ENCODE measurements at places on chromosomes 11 and 22. TPM values are rescaled to one million over a fixed set of nuclear protein-coding genes. Genes with fewer than 3 reads are reported as not detected.
A peak's percentile ranks its signal among the peaks of the same experiment; 100 is the strongest.

Gene TECTA
- polyA plus RNA-seq, result 2.5 TPM

Gene SCGB1D2
- 2.8 TPM for polyA plus RNA-seq

Gene INCENP
- 25.0 TPM for polyA plus RNA-seq

Gene DAGLA
- 5.1 TPM for polyA plus RNA-seq

Gene SCN4B
- 4.9 TPM for polyA plus RNA-seq

DNA sequence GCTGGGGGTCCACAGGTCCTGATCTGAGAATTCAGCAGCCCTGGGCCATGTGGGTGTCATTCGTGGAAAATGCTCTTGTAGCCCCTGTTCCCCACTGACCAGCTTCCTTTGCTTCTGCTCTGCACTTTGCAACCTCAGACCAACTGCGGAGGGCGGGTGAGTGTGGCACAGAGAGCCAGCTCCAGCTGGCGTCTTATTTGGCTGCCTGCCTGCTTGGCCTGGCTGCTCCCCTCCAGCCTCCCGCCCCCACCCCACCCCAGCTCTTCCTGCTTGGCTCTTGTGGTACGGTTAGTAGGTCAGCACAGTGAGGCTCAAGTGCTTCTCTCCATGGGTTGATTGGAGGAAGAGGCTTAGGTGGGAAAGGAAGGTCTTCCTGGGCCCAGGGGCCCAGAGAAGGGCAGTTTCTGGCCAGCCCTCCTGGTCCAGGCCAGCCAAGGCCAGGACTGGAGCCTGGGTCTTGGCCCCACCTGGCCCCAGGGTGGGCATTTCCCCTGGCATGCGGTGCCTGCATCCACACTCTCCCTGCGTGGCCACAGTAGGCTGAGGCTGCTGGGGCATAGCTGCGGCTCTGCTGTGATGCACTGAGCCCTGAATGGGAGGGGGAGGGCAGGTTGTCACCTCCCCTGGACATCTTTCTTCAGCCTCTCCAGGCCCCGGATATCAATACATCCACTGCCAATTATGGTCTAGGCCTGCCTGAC, 26.5 kb downstream of the MYO7A start:
- DNase-seq, result peak; percentile 76

Gene SLCO2B1
- polyA plus RNA-seq, result 18.2 TPM

GRCh38 chr22:40128989-40129388, 48.7 kb upstream of the TNRC6B start:
- DNase-seq, result no peak

Gene KCNQ1OT1
- polyA plus RNA-seq, result 0.20 TPM

Gene ZNF74
- 4.1 TPM for polyA plus RNA-seq

Gene ART1
- 0.79 TPM for polyA plus RNA-seq

GRCh38 chr11:28903716-28904115, 795.5 kb downstream of the METTL15 start:
- DNase-seq, result no peak

Gene VWCE
- polyA plus RNA-seq, result 6.6 TPM

Gene CRYBA4
- polyA plus RNA-seq, result 2.6 TPM

Gene CXCR5
- polyA plus RNA-seq, result 0.22 TPM

GRCh38 chr11:472272-472671, 22.2 kb downstream of the PTDSS2 start:
- DNase-seq, result no peak

DNA sequence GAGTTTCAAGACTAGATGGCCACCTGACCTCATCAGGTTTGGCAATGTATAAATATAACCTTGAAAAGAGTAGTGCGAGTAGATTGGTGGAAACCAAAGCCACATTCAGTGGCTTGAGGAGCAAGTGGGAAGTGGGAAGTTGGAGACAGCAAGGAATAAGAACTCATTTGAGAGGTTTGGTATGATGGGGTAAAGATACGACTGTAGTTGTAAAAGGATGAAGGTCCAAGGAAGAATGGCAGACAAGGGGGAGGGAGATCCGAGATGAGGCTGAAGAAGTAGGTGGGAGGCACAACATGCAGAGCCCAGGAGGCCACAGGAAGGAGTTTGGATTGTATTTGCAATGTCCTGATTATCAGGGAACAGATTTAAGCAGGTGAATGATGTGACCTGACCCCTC, 20.8 kb downstream of the RASSF10 start:
- DNase-seq, result no peak

GRCh38 chr11:104690241-104690640, 208.0 kb downstream of the CASP12 start:
- no peak for DNase-seq

- DNase-seq, result no peak
These were observed 193.4 kb downstream of the CASP12 start for GRCh38 chr11:104704888-104705287.

Gene OR10D3
- polyA plus RNA-seq, result not detected

GRCh38 chr11:45815747-45816146, 10.8 kb downstream of the SLC35C1 start:
- no peak for DNase-seq

DNA sequence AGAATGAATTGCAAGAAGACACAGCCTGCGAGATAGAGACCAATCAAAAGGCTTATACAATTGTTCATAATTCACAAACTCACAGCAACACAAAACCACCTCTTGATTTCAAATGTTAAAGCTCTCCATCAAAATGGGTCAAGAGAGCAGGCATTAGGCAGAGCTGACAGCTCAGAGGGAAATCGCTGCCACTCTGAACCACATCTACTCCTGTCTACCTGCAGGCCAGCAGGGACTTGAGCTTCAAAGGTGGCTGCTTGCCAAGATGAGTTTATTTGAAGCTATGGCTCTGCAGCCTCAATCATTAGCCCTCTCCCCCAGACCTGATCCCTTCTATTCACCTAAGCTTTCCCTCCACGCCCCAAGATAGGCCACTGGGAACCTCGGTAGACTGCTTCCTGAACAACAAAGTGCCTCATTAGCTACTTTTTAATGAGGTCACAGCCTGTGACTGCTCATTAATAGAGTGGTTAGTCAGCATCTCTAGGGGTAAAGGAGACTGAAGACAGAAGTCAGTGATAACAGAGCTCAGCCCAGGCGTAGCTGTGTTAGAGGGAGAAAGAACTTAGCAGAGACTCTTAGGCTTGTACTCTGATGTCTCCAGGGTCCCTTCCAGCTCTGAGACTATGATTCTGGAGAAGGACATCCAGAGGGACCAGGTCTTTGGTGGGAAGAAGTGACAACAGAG, 21.2 kb upstream of the OR10A5 start:
- no peak for DNase-seq

DNA sequence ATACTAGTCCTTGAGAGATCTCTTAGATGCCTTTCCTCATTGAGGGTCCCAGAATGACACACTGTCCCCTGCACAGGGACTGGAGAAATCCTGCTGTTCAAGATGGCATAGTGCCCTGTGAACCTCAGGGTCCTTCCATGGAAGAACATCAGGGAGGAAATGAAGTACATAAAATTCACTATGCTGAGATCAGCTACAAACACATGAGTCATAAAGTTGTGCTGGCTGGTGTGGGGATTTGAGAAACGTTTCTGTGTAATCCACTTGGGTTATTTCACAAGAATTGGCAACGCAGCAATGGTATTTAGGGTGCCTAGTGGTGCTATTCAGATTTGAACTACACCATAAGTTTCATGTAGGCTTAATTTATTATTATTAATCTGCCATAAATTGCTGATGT, 174.4 kb downstream of the MAML2 start:
- DNase-seq, result peak; percentile 25

- no peak for DNase-seq
These were observed 48.5 kb upstream of the BMAL1 start for GRCh38 chr11:13229136-13229535.

DNA sequence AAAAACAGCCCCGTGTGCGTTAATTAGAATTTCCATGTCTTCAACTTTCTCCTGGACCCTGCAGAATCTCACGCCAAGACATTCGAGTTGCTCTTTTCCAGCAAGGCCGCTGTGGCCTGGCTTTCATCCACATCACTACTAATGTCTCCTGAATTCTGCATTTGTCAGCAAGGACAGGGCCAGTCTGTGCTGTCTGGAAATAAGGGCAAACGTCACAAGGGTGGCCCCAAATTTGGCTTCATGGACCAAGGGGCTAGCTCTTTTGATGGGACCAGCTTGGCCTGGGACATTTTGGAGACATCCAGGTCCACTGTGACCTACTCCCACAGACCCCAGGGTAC, 33.4 kb downstream of the KCNQ1OT1 start:
- DNase-seq, result peak; percentile 43

Gene SYT12
- 3.7 TPM for polyA plus RNA-seq

Gene TRPM5
- polyA plus RNA-seq, result 0.46 TPM

DNA sequence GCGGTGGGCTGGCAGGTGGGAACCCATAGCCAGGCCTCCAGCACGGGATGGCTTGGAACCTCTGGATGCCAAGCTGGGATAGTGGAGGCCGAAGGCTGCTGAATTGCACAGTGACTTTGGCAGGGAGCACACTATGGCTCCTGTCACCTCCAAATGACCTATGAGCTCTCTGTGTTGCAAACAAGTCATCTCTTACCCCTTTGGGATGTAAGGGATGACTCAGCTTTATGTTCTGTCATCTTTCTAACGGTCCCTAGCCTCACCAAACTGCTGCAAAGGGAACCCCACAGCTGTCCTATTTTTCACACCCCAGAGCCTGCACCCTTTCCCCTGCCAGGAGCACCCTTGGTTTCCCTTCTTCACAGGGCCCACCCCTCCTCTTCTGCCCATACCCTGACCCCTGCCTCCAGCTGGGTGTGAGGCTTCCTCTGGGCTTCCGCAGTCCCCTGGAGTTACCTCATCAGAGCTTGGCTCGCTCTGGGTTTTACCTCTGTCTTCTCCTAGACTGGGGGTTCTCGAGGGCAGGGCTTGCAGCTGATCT, 2.7 kb upstream of the SCUBE1 start:
- no peak for DNase-seq

DNA sequence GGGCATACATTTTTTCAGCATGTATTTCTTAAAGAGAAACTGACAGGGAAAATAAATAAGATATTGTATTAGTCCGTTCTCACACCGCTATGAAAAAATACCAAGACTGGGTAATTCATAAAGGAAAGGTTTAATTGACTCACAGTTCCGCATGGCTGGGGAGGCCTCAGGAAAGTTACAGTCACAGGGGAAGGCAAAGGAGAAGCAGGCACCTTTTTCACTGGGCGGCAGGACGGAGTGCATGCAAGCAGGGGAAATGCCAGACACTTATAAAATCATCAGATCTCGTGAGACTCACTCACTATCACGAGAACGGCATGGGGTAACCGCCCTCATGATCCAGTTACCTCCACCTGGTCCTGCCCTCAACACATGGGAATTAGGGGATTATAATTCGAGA, 44.2 kb downstream of the PPFIA1 start:
- DNase-seq, result no peak

Gene C1QTNF4
- 2.6 TPM for polyA plus RNA-seq

DNA sequence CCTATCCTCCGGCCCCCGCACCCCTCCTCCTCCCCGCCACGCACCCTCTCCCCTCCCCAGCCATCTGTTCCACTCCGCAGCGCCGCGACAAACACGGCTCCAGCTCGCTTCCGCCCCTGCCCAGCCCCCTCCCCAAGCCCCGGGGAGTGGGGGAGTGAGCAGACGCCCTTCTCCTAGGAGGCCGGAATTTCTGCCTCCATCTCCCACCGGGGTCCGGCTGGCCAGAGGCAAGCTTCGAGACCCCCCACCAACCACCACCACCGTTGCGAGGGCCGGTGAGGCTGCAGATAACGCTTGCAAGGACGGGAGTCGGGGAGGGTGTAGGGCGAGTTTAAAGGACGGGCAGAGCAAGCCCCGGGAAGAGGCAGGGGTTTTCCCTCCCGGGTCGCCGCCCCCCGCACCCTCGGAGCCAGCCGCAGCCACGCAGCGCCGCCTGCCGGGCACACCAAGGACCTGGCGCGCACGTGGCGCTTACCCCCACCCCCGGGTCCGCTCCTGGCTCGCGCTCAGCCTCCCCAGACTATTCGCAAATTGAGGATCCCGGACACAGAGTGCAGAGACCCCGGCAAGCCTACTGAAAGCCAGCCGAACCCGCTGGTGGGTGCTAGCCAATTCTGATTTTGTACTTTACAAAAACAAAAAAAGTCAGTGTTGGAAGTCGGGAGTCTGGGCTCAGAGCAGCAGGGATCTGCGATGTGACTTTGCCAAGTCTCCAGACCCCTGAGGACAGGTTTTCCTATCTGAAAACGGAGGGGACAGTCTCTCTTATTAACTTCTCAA, 22.6 kb downstream of the RTN4RL2 start:
- peak; percentile 61 for DNase-seq

Gene PARVG
- 7.2 TPM for polyA plus RNA-seq

DNA sequence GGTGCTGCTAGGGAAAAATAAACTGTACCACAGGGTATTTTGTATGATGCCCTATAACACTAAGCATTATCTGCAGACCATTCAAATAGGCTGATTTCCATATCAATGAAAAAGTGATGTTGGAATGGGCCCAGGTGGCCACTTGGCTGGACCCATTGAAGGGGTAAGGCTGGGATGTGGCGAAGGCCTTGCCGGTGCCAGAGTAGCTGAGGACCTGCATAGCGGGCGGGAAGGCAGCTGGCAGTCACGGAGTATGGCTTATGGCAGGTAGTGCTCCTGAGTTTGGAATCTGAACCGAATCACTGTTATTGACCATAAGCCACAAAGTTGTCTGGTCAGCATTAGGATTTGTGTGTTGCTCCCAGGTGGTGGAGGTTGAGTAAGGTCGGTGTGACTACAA, 131.0 kb downstream of the MICAL2 start:
- DNase-seq, result no peak

Gene PAX6
- polyA plus RNA-seq, result 3.1 TPM

GRCh38 chr22:25354456-25354855, 135.0 kb downstream of the CRYBB2 start:
- DNase-seq, result no peak

GRCh38 chr11:123238297-123238696, 43.2 kb upstream of the CLMP start:
- no peak for DNase-seq
